ENCODE measurements at places on chromosomes 2 and 18.

DNA sequence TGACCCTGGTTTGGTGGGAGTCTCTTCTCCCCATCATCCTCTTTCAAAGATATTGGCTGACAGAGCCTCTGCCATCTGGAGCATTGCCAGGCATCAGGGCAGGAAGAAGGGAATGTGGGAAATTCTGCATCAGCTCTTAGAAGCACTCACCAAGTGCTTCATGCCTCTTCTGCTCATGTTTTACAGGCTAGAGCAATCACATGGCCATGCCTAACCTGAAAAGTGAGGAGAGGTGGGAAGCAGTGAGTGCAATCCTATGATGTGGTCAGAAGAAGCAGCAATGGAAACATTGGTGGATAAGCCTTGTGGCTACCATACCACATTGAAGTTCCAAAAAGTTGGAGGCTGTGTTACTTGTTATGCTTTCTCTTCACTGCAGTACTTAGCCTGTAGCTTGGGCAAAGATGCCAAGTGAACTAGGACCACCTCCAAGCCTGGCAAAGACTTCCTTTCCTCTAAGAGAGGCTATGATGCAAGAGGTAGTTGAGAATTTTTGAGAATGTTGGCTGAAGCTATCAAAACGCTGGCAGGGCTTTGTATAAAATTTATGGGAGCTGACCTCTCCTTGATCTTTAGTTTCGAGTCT is 64.1 kb downstream of the BCL2L11 start:
- DNase-seq, result no peak

GRCh38 chr2:15042801-15043217 is 410.3 kb downstream of the LRATD1 start:
- DNase-seq, result no peak

- DNase-seq, result no peak
These were observed 69.0 kb downstream of the TXNL1 start for GRCh38 chr18:56569416-56569815.

- no peak for DNase-seq
These were observed 57.6 kb upstream of the YPEL5 start for GRCh38 chr2:30089171-30089570.

DNA sequence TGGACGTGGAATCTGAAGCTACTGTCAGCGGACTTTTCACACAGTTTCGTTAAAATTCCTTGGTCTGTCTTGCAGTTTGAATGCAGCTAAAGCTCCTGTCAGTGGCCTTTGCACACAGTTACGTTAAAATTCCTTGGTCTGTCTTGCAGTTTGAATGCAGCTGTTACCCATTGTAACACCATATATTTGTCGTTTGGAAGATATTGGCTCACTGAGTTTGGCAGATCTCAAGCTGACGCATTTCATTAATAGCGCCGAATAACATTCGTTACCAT is 1.0 kb downstream of the LIMS1 start:
- DNase-seq, result no peak

- DNase-seq, result no peak
These were observed 72.8 kb upstream of the FANCL start for GRCh38 chr2:58313926-58314325.

- DNase-seq, result no peak
These were observed 422.6 kb upstream of the SETBP1 start for GRCh38 chr18:44258086-44258485.

- DNase-seq, result no peak
These were observed 2.7 kb downstream of the RSAD2 start for GRCh38 chr2:6880200-6880733.

DNA sequence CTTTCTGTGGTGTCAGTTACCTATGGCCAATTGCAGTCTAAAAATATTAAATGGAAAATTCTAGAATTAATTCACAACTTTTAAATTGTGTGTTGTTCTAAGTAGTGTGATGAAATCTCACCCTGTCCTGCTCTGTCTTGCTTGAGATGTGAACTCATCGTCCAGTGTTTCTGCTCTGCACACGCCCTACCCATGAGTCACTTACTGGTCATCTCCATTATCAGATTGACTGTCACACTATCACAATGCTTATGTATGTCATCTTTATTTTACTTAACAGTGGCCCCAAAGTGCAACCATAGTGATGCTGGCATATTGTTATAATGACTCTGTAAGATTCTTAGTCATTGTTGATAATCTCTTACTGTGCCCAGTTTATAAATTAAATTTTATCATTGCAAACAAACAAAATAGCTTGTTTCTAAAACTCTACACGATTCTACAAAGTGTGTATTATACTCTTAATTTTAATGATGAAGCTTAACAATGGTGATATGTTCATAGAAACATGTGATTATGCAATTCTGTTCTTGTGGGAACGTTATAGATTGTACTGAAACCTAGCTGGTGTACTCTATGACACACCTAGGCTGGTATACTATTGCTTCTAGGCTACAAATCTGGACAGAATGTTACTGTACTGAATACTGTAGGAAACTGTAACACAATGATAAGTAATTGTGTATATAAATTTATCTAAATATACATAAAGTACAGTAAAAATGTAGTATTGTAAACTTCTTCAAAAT is 1086.8 kb upstream of the PIK3C3 start:
- no peak for DNase-seq

GRCh38 chr18:33744032-33744697 is 166.1 kb downstream of the ASXL3 start:
- DNase-seq, result no peak

GRCh38 chr18:63505566-63506335 is 29.0 kb downstream of the SERPINB5 start:
- no peak for DNase-seq

GRCh38 chr2:86033751-86034692 is 71.7 kb downstream of the POLR1A start:
- no peak for DNase-seq

GRCh38 chr2:48134704-48135103 is 228.4 kb upstream of the FBXO11 start:
- no peak for DNase-seq

DNA sequence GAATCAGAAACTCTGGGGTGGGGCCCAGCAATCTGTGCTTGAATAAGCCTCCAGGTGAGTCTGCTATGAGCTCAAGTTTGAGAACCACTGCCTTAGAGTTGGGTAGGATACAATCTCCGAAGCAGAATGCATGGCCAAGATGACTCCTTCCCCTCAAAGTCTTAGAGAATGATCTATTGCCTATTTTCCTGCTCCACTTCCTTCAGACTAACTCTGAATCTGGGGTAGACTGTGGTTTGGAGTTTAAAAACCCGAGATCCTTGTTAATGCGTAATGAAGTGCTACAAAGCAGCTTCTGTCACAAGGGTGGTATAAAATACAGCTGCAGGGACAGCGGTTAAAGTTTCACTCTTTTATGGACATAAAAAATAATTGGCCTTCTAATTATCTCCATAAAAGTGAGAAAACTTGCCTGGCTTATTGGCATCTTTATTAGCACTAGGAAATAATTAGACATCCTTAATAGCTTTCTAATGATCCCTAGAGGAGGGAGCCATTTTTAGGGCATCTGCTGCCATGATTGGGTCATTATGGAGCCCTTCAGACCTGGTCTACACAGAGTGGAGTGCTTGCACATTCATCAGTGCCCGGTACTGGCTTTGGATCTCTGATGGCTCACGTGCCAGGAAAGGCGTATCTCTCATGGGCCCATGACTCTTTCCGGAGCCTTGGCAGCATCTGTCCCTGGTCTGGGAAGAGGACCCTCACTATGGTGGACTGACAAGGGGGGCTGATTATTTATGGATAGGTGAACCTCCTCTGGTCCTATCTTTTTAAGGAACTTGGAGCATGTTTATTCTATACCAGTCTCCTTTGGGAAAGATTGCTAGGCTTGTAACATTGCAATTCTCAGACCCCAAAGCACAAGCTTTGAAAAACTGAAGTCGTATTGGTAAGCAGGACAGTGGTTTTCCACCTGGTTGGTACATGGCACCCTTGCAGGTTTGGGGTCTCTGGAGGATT is 28.2 kb downstream of the SIX2 start:
- no peak for DNase-seq

GRCh38 chr2:34379586-34379985 is 780.5 kb upstream of the FAM98A start:
- DNase-seq, result no peak

GRCh38 chr2:160035125-160035524 is 27.3 kb downstream of the PLA2R1 start:
- no peak for DNase-seq

- DNase-seq, result no peak
These were observed 1.4 kb downstream of the SP110 start for GRCh38 chr2:230218421-230218820.

DNA sequence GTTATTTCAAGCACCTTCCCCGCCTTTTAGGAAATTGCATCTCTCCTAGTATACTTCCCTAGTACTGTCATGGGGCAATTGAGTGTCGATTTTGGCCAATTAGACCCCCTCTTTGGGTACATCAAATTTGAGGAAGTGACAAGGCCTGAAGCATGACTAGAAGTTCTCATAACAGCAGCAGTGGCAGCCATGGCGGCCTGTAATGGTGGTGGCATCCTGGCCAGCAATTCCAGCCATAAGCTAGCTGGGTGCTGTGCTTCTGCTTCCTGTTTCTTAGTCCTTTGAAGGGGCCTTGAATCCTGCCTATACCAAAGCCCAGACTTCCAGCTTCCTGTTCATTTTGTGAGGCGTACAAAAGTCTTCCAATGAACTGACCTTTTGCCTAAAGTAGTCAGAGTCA is 523.1 kb downstream of the PLCL1 start:
- DNase-seq, result no peak

- no peak for DNase-seq
These were observed 32.8 kb upstream of the ACKR3 start for GRCh38 chr2:236536727-236537398.

GRCh38 chr2:20130821-20131645 is 79.6 kb upstream of the LAPTM4A start:
- no peak for DNase-seq

DNA sequence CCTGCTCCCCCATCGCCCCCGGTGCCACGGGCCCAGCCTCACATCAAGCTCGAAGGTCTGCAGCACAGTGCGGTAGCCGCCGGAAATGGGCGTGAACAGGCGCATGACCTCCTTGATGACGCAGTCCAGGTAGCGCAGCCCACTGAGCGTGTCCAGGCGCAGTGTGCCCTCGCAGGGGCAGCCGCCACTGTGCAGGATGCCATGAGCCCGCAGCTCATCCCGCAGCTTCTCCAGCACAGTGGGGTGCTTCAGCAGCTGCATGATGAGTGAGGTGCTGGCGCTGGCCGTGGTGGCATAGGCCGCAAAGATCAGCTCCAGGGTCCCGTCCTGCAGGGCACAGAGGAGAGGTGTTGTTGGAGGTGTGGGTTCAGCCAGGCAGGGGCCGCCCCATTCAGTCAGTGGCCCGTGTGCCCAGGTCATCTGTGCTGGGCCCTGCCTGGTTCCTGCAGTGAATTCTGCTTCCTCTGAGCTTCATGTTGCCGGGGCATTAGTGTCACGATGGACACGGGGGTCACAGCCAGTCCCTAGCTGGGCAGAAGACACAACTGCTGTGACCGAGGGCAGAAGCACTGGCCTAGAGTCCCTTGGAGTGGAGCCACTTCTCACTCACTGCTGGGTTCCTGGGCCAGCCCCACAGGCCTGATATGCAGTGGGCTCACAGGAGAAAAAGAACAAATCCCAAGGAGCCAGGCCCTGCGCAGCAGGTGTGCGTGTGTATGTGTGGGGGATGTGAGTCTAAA is 14.5 kb downstream of the CYP26B1 start:
- no peak for DNase-seq

GRCh38 chr2:195651046-195651445 is 6.0 kb upstream of the SLC39A10 start:
- no peak for DNase-seq

- DNase-seq, result peak; percentile 69
These were observed 117.3 kb upstream of the ZFP36L2 start for GRCh38 chr2:43343573-43344304.

DNA sequence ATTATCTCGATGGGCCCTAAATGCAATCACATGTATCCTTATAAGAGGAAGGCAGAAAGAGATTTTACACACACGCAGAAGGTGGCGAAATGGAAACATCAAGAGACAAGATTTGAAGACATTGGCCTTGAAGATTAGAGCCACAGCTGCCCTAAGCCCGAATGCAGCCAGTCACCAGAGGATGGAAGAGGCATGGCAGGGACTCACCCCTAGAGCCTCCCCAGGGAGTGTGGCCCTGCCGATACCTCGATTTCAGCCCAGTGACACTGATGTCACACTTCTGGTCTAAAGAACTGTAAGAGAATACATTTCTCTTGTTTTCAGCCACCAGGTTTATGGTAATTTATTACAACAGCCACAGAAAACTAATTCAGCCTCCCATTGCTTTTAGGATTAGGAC is 17.4 kb downstream of the TTC39C start:
- no peak for DNase-seq

- no peak for DNase-seq
These were observed 102.2 kb upstream of the CELF4 start for GRCh38 chr18:37667836-37668235.

DNA sequence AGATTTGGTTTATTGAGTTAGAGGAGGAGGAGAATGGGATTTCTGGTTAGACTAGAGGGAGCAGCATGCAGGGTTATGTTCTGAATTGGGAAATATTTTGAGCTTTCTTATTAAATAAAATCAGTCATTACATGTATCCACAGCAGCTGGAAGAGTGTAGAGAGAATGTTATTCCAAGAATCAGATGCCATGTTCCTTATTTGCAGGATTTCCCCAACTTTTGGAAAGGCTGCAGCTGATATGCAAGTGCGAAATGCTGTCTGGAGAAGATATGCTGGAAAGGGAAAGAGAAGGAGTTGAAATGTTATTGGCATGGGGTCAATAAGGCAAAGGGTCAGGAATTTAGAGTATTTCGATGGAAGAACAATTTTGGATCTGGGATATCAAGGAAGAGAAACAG is 255.8 kb downstream of the MTX2 start:
- DNase-seq, result no peak

- DNase-seq, result no peak
These were observed 481.4 kb downstream of the CMPK2 start for GRCh38 chr2:6384341-6384740.

GRCh38 chr18:23306822-23307221 is 146.3 kb upstream of the RIOK3 start:
- no peak for DNase-seq

DNA sequence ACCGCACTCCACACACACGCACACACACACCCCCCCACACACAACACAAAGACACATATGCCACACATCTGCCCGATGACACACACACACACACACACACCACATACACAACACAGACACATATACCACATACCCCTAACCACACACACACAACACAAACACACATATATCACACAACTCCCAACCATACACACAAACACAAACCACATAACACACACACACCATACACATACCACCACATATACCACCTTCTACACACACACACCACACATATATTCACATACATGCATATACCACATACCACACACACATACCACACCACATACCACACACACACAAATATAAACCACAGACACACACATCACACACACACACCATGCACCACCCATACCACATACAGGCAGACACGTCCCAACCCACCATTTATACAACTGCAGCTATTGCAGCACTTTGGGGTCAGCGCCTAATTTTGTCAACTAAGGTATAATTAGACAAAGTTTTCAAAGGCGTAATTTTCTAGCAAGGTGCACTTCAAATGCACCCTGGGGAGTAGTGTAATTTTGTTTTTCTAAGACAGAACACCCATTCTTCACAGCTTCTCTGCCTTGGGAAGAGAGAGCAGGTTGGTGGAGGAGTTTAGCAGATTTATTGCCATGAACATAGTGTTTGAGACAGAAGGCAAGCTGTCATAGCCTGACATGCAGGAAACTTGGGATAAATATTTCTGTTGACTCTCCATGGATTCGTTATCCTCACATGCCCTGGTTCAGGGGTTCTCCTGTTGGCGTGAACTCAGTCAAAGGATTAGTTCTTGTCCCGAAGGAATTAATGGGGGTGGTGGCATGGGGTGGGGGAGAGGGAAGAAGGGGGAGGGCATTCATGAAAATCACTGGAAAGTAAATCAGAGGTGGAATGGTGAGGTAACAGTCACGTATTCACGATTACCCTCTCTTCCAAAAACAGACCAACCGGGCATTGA is 416.1 kb downstream of the LPIN1 start:
- DNase-seq, result no peak
